OCI-LY7 (cell line): ENCODE measurements at places on chromosomes 7 and 10. TPM values are rescaled to one million over a fixed set of nuclear protein-coding genes. Genes with fewer than 3 reads are reported as not detected.

Gene MSMB
- total RNA-seq = not detected in 2 replicates

Gene NKX6-2
- not detected in 2 replicates for total RNA-seq

Gene PRXL2A
- not detected in 2 replicates for total RNA-seq

Gene NFE2L3
- total RNA-seq = 12.3 and 12.6 TPM in 2 replicates

Gene UMAD1
- total RNA-seq = 14.5 and 15.2 TPM in 2 replicates

Gene TEX47
- not detected in 2 replicates for total RNA-seq

Gene VWDE
- not detected in 2 replicates for total RNA-seq

Gene NUTM2B
- 0.91 and 1.4 TPM in 2 replicates for total RNA-seq

Gene ZNF488
- 0.30 and 0.34 TPM in 2 replicates for total RNA-seq

Gene CLDN4
- 0.90 and 1.0 TPM in 2 replicates for total RNA-seq

Gene CYP26C1
- total RNA-seq = 0.09 and 0.15 TPM in 2 replicates

Gene HTR5A
- total RNA-seq = not detected in 2 replicates

Gene CYP3A4
- not detected in 2 replicates for total RNA-seq

Gene PRLHR
- total RNA-seq = not detected in 2 replicates

Gene HTR7
- 0.10 TPM in 1 of 2 replicates, not detected in the other for total RNA-seq

Gene HOGA1
- total RNA-seq = 0.25 TPM in 1 of 2 replicates, not detected in the other

Gene NCAPG2
- total RNA-seq = 111 and 122 TPM in 2 replicates

Gene HMX2
- 1.7 and 2.4 TPM in 2 replicates for total RNA-seq

Gene GAD2
- total RNA-seq = not detected in 2 replicates

Gene ZNF804B
- total RNA-seq = not detected in 2 replicates

Gene FEZF1
- not detected in 2 replicates for total RNA-seq

Gene HELLS
- total RNA-seq = 174 and 190 TPM in 2 replicates

Gene LAMB1
- 0.17 TPM in 1 of 2 replicates, not detected in the other for total RNA-seq

Gene FZD8
- total RNA-seq = 3.9 and 4.2 TPM in 2 replicates

Gene SEMA3D
- not detected in 2 replicates for total RNA-seq

Gene ABCC2
- 0.59 and 1.2 TPM in 2 replicates for total RNA-seq

Gene ACSM6
- total RNA-seq = not detected in 2 replicates

Gene ADCYAP1R1
- not detected in 2 replicates for total RNA-seq

Gene CFAP43
- not detected in 2 replicates for total RNA-seq

Gene EBLN1
- not detected in 2 replicates for total RNA-seq

Gene IFIT2
- 0.37 and 0.72 TPM in 2 replicates for total RNA-seq

Gene VIPR2
- total RNA-seq = not detected in 2 replicates

Gene CTTNBP2
- total RNA-seq = not detected in 2 replicates

Gene CDK1
- 155 and 164 TPM in 2 replicates for total RNA-seq

Gene SLC29A3
- total RNA-seq = 7.3 and 8.2 TPM in 2 replicates

Gene PBLD
- 5.9 and 8.0 TPM in 2 replicates for total RNA-seq

Gene GJD4
- total RNA-seq = not detected in 2 replicates

Gene HK1
- 23.1 and 31.5 TPM in 2 replicates for total RNA-seq

Gene CTAGE15
- total RNA-seq = not detected in 2 replicates

Gene MGAM2
- total RNA-seq = not detected in 2 replicates

Gene SMO
- 0.17 and 0.22 TPM in 2 replicates for total RNA-seq

Gene SLC26A3
- total RNA-seq = not detected in 2 replicates
